Urinary bladder (tissue), 4 donors: ENCODE measurements at places on chromosomes 3 and 15. TPM values are rescaled to one million over a fixed set of nuclear protein-coding genes. Genes with fewer than 3 reads are reported as not detected.

DNA sequence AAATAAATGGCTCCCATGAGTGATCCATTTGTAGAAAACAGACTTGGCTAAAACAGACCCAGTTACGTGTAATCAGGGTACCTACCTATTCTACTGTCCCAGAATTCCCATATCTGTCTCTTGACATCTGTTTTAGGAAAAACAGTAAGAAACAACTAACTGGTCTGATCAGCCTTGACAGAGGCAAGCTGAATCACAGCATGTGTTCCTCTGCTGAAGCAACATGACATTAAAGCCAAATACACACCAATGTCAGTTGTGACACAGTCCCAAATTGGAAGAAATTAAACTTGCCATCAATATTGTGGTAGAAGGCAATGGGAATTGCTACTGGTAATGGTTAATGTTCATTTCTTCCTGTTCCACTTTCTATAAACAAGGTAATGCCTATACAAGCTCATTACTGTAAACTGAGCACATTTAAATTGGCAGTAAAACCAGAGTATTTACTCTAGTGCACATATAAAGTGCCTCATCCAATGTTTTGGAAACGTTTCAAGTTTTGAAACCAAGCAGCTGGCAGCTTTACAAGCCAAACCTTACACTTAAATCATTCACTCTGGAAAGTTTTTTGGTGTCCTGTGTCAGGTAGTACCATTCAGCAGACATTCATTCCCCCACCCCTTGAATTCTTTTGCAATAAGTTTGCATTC is 27.0 kb downstream of the ALDH1A2 start:
- DNase-seq: peak; percentile 81

- no peak for DNase-seq
These were observed 8.4 kb upstream of the ISL2 start for GRCh38 chr15:76328106-76328696.

WDR93 gene
- total RNA-seq: not detected

ZXDC gene
- 26.2 TPM for total RNA-seq

SCAPER gene
- 38.3 TPM for total RNA-seq

DNA sequence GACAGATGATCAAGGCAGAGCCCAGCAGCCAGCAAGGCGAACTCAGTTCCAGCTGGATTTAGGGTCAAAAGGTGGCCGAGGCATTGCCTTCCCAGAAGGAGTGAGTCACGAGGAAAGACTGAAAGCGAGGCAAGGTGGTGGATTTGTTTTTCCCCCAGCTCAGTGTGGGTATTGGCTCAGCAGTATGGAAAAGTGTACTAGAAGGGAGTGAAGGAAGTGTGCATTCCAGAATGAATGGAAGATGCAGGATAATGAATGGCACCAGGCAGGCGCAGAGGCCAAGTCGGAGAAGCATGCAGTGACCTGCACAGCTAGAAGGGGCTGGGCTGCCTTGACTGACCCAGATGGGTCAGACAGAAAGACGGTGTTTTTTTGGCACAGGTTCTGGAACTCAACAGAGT is 46.3 kb downstream of the FOXP1 start:
- no peak for DNase-seq

- DNase-seq: no peak
These were observed 141.1 kb downstream of the XXYLT1 start for GRCh38 chr3:195129644-195130492.

AMIGO3 gene
- total RNA-seq: not detected

DNA sequence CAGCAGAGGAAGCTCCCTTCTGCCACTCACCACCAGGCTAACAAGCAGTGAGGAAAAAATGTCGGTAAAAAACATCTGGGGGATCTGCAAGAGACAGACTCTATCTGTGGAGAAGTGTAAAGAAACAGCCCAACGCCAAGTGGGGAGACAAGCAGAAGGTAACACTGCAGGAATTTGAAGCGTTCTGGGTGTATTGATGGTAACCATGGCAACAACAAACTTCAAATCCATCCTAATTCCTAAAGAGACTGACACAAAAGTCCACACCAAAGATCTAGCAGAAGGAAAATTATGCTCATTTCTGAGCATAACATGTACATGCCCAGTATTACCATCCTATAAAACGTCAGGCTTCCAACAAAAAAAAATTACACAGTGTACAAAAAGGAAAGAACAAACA is 449.3 kb downstream of the GABRB3 start:
- no peak for DNase-seq

DNA sequence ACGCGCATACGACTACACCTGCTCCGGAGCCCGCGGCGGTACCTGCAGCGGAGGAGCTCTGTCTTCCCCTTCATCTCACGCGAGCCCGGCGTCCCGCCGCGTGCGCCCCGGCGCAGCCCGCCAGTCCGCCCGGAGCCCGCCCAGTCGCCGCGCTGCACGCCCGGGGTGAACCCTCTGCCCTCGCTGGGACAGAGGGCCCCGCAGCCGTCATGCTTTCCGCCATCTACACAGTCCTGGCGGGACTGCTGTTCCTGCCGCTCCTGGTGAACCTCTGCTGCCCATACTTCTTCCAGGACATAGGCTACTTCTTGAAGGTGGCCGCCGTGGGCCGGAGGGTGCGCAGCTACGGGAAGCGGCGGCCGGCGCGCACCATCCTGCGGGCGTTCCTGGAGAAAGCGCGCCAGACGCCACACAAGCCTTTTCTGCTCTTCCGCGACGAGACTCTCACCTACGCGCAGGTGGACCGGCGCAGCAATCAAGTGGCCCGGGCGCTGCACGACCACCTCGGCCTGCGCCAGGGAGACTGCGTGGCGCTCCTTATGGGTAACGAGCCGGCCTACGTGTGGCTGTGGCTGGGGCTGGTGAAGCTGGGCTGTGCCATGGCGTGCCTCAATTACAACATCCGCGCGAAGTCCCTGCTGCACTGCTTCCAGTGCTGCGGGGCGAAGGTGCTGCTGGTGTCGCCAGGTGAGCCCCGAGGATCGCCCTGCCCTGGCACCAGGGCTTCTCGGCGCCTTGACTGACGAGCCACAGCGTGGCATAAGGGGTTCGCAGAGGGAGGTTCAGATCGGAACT is 420 bp downstream of the SLC27A2 start:
- DNase-seq: no peak

SLC38A3 gene
- total RNA-seq: 0.63 TPM

- no peak for DNase-seq
These were observed 12.5 kb downstream of the IVD start for GRCh38 chr15:40418126-40418525.

GPR176 gene
- 8.6 TPM for total RNA-seq

GRCh38 chr3:128814519-128815317 is 64.7 kb upstream of the ACAD9 start:
- DNase-seq: no peak

DNA sequence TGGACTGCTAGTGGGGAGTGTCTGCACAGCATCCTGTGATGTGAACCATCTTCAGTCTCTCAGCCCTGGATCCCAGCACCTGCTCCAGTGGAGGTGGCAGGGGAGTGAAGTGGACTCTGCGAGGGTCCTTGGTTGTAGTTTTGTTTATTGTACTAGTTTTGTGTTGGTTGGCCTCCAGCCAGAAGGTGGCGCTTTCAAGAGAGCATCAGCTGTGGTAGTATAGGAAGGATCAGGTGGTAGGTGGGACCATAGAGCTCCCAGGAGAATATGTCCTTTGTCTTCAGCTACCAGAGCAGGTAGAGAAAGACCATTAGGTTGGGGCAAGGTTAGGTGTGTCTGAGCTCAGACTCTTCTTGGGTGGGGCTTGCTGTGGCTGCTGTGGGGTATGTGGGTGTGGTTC is 20.9 kb downstream of the NEK11 start:
- no peak for DNase-seq

DNA sequence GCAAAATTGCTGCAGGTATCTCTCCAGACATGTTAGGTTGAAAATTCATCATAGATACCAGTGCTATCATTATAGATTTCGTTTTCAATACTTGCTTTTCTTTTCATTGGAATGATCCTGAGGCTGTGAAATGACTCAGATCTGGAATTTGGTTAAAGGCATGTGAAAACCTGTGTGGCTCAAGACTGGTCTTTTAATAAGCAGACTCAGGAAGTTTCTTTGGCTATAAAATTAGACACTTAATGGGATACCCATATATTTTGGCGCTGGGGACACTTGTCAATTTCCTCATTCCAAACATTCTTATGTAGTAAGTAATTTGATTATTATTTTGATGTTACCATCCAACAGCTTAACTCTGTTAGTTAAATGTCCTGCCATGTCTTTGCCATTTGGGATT is 1041.1 kb upstream of the GBE1 start:
- no peak for DNase-seq

RNF168 gene
- 20.6 TPM for total RNA-seq

TICRR gene
- 2.9 TPM for total RNA-seq

PDZRN3 gene
- 61.6 TPM for total RNA-seq

DNA sequence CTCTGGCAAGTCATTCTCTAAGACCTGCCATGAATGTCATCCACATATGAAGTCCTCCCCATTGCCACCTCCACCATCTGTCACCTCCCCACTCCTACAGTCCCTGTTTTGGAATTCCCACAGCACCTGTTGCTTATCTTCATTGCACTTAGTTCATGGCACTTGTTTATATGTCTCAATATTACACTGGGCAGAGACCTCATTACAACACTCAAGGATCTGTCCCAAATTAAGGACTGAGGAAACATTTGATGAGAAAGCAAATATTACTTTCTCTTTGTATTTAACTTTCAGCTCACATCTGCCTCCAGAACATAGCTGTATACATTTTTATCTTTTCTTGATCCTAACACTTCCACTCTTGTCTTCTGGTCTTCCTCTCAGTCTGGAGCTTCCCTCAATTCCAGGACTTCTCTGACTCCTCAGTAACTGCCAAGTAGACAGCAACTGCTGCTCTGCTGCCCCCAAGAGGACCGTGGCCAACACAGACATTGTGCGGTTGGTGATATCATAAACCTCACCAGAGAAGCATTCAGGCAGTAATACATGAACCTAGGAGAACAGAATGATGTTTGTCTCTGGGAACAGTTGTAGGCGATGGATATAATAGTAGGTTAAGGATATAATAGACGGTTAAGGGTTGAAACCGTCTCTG is 45.0 kb upstream of the FGF12 start:
- no peak for DNase-seq

- no peak for DNase-seq
These were observed 243.9 kb downstream of the TBL1XR1 start for GRCh38 chr3:176953106-176954060.

EPB42 gene
- total RNA-seq: 1.8 TPM

DNA sequence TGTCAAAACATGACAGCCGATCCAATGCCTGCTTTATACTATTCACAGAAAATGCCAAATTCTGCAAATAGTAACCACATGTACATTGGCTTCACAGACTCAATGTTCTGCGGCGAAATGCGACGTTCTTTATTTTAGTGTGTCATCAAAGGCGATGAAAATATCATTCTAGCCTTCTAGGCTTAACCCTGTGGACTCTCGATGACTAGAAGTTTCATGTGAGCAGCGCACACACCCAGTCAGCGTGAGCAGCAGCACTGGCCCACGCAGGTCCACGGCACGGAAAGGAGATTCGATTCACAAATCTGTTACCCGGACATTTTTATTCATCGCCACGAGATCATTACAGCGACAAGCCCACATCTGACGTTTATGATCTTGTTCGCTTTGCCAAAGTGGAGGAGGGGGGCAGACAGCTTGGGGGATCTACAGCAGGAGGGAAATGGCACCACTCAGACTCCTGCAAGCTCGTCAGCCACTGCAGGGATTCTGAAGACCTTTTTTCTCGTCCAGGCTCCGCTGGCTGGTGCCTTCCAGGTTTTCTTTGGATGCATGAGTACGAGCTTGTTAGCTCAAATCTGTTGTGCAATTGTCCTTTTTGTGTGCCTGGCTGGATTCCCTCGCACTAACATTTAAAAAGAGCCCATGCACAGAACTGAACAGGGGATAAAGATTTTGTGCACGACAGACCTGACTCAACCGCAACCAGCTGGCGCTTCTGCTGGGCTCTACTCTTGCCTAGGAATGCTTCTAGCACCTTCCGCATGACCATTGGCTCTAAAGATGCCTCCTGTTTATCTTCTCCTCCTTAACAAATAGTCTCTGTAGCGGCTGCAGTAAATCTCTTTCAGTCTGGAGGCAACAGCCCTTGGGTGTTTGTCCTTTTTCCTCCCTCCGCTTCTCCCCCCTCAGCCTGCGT is 938.4 kb downstream of the MCTP2 start:
- DNase-seq: peak; percentile 41

DNA sequence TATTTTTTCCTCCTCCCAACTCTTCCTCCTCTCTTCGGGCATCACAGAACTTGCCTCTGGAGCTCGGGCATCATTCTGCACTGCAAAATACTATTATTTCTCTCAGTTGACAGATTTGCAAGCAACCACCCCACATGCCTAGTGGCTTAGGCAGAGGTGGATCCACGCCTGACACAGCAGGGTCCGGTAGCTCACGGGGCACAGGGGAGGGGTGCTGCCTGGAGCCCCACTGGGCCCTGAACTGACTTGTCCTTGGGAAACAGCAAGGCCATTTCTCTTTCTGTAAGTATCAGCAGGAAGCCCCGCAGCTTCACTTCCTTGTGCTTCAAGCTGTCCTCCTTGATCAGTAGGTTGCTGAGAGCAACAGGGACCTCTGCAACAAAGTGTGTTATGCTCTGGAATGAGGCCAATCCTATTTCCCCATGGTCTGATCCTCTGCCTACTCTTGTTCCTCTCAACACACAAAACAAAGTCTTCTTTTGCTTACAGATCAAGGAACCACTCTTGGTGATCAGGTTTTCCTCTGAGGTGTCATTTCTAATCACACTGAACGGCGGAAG is 69.1 kb downstream of the FAM174B start:
- DNase-seq: no peak

- DNase-seq: no peak
These were observed 111.7 kb upstream of the KLF13 start for GRCh38 chr15:31214864-31215489.

ZMYND10 gene
- 1.2 TPM for total RNA-seq

GRCh38 chr3:9072667-9073009 is 109.4 kb upstream of the RAD18 start:
- no peak for DNase-seq

HYAL2 gene
- 44.0 TPM for total RNA-seq

GRCh38 chr3:32105291-32106131 is 909 bp upstream of the GPD1L start:
- DNase-seq: no peak

- no peak for DNase-seq
These were observed 1.5 kb downstream of the CEP63 start for GRCh38 chr3:134487406-134487805.

CCDC9B gene
- 10.0 TPM for total RNA-seq

DNA sequence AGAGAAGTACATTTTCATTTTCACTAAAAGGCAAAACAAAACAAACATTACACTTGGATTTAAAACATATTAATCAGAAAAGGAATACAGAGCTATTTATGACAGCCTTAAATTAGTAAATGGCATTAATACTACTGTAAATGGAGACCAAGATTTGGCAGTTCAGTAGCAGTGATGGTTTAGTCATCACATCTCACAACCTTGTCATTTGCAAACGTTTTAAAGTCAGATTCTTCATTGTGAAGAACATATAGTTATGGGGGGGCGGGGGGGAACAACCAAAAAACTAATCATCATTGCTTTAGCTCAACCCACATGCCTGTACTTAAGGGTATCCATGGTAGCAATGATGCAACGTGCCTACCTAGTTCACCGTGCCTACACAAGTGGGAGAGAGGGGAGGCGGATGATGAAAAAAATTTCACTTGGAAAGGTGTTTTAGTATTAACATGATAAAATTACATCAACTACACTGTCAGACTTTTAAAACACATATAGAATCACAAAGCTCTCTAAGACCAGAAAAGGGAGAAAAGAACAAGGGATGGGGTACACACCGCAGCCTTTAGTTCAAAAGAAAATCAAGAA is 40.1 kb downstream of the DLG1 start:
- DNase-seq: no peak

RPL32 gene
- total RNA-seq: 2,355 TPM
